ENCODE measurements at places on chromosomes 7 and 10.

- DNase-seq: no peak
These were observed 16.5 kb downstream of the KNDC1 start for GRCh38 chr10:133176546-133176945.

DNA sequence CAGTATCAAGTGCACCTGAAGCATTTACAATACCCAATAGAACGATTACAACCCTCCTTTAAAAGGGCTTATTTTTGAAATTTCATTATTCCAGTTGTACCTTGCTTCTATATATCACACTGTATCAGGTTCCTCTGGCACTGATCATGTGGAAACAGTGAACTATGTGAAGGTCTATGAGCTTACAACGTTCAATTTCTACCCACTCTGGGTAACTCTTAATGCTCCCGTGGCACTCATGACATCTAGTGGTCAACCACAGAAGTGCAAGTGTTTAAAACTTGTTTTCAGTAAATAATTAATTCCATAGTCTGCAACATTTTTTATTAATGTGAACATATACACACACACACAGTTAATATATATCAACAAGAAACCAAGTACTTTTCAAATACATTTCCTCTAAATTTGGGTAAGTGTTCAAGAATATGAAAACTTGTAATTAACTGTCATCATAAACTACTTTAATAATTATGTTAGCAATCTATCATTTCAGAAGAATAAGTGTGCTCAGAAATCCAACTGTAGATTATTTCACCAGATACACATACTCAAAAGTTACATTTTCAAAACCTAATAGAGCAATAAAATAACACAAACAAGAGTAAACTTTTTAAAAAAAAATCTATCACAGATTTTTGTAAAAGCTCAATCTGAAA is 61.0 kb downstream of the MPP7 start:
- DNase-seq: no peak

DNA sequence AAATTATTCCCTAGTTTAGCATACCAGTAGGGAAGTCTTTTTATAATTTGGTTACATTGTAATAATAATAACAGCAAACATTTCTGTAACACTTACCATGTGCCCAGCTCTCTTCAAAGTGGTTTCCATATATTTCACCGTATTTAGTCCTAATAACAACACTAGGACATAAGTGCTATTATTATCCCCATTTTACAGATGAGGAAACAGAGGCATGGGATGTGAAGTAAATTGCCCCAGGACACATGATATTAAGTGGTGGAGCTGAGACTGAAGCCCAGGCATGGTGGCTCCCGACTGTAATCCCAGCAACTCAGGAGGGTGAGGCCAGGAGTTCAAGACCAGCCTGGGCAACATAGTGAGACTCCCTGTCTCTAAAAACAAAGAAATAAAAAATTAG is 5.1 kb downstream of the PHYH start:
- no peak for DNase-seq

DNA sequence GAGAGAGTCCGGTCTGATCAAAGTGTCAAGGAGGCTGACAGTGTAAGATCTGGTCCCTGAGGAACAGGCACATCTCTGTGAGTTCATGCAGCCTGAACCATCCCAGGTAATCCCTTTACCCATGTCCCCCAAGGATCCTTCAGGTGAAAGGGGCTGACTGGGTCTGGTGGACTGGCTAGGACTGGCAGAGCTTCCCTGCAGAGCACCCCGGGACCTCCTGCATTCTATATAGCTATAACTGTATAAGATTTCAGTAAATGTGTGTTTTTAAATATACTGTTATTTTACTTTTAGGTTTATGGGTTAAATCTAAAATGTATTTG is 246.8 kb downstream of the ELMO1 start:
- no peak for DNase-seq

- no peak for DNase-seq
These were observed 233.6 kb downstream of the SH2D4B start for GRCh38 chr10:80771285-80771684.

DNA sequence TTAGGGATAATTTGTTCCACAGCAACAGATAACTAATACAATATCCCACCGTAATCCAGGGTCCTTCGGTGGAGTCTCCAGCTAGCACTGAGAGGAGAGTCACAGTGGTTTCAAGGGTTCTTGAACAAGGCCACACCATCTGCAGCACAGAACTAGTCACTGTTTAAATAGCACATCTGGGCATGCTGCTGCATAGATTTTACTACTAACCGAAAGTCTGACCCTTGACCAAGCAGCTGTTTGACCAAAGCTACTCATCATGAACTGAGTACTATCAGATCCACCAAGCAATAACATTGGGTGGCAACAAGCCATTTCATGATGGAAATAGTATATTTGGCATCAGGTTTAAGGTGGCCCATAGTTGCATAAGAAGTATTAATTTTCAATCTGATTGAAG is 53.2 kb downstream of the ANKMY2 start:
- no peak for DNase-seq

DNA sequence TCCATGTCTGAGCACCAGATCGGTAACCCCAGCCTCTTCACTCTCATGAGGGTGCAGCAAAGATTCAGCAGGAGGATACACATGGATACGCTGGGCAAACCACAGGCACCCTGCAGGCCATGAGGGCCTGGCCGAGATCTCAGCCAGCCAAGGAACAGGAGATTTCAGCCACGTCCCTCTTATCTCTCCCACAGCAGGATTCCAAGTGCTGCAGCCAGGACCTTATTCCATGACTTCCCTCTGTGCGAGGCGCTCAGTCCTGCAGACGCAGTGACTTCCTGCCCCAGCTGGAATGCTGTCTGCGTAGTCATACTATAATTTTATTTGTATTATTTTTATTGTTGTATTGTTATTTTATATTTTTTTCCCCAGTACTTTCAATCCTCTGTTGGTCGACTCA is 66.8 kb downstream of the PTPRN2 start:
- no peak for DNase-seq

DNA sequence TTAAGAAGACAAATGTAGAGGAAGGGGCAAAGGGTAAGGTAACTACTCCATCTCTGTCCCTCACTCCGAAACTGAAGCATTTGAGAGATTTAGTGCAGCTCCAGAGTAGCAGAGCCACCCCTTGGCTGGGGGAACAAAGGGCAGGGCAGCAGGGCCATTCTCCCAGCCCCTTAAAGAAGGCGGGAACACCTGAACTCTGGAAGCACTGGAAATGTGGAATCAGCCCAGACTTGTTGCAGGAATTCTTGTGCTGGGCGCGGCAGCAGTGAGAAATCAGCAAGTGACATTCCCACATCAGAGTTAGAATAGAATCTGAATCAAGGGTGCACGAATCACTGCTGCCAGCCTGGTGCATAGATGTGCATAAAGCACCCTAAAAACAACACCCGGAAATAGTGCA is 34.4 kb upstream of the GRM8 start:
- no peak for DNase-seq

- no peak for DNase-seq
These were observed 1.3 kb downstream of the AFAP1L2 start for GRCh38 chr10:114402871-114403540.

- DNase-seq: no peak
These were observed 262.2 kb upstream of the TCERG1L start for GRCh38 chr10:131573707-131574106.

DNA sequence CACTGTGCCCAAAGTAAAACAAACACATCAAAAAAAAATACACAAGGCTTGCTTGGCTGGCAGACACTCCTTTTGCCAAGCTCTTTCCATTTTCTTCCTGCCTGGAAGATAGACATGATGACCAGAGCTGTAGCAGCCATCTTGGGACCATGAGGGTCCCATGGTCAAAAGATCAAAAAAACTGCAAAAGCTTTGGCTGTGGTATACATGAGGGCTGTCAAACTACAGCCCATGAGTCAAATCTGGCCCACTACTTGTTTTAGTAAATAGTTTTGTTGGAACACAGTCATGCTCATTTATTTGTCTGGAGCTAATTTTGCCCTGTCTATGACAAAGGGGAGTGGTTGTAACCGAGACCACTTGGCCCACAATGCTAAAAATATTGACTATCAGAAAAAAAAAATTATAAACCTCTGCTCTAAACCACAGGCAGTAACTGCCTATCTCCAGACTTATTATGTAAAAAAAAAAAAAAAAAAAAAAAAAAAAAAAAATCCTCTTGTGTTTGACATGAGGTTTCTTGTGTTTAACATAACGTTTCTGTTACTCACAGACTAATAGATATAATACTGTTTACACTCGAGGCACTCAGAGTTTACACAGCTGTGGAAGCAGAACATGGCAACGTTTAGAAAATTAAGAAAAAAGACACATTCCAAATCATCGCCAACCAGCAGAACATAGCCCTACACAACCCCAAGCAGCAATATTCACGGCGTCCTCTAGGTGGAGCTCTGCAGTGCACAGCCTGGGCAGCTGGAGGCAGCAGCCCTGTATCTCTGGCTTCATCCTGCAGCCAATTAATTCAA is 36.9 kb downstream of the ASB13 start:
- peak; percentile 78 for DNase-seq
